H1 (cell line): ENCODE measurements at places on chromosomes 4 and X. TPM values are rescaled to one million over a fixed set of nuclear protein-coding genes. Genes with fewer than 3 reads are reported as not detected.
A peak's percentile ranks its signal among the peaks of the same experiment; 100 is the strongest.

DNA sequence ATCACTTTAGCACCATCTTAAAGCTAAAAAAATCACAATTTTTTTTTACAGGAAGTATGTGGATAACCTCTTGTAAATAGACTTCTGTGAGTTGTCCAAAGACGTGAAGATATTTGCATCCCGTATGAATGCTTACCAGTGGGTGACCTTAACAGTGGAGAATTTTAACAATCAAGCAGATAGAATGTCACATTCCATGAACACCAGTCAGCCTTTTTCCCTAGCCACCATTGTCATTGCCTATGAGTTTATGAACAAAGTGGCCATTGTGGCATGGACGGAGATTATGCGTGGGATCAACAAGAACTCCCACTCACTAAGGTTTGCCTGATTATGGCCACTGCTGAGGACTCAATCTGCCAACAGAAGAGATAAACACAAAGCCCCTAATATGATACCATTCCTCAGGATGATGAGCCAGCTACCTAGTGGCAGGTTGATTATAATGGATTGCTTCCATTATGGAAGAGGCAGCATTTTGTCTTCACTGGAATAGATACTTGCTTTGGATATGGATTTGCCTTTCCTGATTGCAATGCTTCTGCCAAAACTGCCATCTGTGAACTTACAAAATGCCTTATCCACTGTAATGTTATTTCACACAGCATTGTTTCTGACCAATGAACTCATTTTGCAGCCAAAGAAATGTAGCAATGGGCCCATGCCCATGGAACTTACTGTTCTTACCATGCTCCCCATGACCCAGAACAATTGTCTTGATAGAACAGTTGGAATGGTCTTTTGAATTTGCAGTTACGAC, 830.9 kb upstream of the NDST4 start:
- H3K27ac ChIP-seq, result no peak overlapping the region
- no peak for DNase-seq
- no peaks in the 10 kb centered on the region for H3K4me1 ChIP-seq

FGF13 gene
- total RNA-seq, result 34.7 and 36.1 TPM in 2 replicates

LRAT gene
- 10.3 and 10.6 TPM in 2 replicates for total RNA-seq

TEX13D gene
- total RNA-seq, result 0.07 TPM in 1 of 2 replicates, not detected in the other

- H3K4me1 ChIP-seq, result peaks cover 18% of the 10 kb centered on the region
- no peaks in the 10 kb centered on the region for H3K27me3 ChIP-seq
- H3K4me3 ChIP-seq, result no peak overlapping the region
- H3K27ac ChIP-seq, result no peak overlapping the region
- H3K36me3 ChIP-seq, result no peaks in the 10 kb centered on the region
Observed at GRCh38 chr4:3704669-3705068, 61.5 kb upstream of the ADRA2C start.

DNA sequence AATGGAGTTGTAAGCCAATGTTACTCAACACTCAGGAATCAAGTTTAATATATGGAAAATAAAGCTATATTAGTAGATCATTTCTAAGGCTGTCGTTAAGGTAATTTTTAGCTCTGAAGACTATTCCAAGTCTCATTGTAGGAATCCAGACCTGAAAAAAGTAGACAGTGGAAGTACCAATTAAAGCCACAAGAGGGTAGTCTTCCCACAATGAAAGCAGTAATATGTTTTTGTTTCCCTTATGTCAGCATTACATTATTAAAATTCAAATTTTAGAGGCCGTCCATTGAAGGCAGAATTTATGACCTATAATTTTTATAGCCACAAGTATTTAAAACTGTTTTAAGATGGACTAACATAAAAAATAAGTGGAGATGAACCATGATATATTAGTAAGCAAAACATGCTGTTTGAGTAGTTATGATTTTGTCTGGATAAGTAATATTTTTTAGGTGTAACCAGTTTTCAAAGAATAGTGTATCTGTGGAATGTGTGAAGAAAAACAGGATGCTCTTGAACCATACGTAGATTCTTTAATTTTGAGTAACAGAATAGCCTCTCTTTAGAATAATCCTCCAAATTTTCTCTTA, 372.6 kb upstream of the TECRL start:
- H3K36me3 ChIP-seq, result no peaks in the 10 kb centered on the region
- DNase-seq, result no peak
- no peak overlapping the region for H3K4me3 ChIP-seq
- H3K27ac ChIP-seq, result no peak overlapping the region

DNA sequence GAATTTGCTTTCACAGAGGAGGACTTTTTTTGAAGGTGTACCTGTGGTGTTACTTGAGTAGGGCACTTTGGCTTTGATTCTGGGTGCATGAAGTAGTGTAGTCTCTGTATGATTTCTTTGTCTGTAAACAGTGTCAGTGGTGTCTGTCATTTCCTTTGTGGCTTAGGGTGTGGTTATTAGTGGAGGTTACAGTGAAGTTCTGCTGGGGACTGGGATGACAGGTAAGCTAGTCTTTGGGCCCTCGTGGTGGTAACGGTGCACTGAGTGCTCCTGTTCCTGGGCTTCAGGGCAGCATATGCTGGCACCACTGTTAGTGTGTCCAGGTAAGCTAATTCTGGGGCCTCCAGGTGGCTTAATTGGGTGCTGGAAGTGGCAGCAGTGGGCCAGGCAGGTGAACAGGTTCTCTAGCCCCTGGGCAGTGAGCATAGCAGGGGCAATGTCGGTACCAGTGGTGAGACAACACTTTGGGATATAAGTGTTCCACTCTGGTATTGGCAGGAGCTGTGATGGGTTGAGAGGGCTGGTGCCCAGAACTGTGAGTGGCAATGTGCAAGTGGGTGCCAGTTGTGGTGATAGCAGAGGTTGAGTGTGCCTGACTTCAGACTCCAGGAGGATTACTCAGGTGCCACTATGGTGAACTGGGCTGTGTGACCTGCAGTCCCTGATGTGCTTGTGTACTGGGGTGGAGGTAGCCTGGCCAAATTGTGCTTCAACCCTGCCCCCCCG, 26.0 kb upstream of the VSIG1 start:
- H3K4me3 ChIP-seq, result no peak overlapping the region
- DNase-seq, result no peak
- H3K36me3 ChIP-seq, result no peaks in the 10 kb centered on the region
- no peak overlapping the region for H3K27ac ChIP-seq

PROM1 gene
- 59.7 and 65.4 TPM in 2 replicates for total RNA-seq

DNA sequence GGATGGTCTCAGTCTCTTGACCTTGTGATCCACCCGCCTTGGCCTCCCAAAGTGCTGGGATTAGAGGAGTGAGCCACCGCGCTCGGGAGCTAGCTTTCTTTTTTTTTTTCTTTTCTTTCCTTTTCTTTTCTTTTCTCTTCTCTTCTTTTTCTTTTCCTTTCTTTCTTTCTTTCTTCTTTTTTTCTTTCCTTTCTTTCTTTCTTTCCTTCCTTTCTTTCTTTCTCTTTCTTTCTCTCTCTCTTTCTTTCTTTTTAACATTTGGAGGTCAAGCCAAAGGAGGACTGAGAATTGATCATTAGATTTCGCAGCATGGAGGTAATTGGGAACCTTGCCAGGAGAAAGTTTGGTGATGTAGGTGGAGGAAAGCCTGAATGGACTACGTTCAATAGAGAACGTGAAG, 67.4 kb downstream of the LARP7 start:
- peaks cover 18% of the 10 kb centered on the region for H3K4me1 ChIP-seq
- DNase-seq, result no peak
- no peaks in the 10 kb centered on the region for H3K36me3 ChIP-seq
- H3K4me3 ChIP-seq, result peak overlapping the region; percentile 62
- H3K27me3 ChIP-seq, result no peaks in the 10 kb centered on the region

GRCh38 chr4:24413311-24413784, 171.0 kb downstream of the DHX15 start:
- no peak overlapping the region for H3K4me3 ChIP-seq
- H3K36me3 ChIP-seq, result no peaks in the 10 kb centered on the region
- DNase-seq, result peak; percentile 46
- H3K27ac ChIP-seq, result no peak overlapping the region
- no peaks in the 10 kb centered on the region; the same call in 1 of the 2 replicates for H3K4me1 ChIP-seq
- peaks cover 8% of the 10 kb centered on the region for H3K27me3 ChIP-seq

DNA sequence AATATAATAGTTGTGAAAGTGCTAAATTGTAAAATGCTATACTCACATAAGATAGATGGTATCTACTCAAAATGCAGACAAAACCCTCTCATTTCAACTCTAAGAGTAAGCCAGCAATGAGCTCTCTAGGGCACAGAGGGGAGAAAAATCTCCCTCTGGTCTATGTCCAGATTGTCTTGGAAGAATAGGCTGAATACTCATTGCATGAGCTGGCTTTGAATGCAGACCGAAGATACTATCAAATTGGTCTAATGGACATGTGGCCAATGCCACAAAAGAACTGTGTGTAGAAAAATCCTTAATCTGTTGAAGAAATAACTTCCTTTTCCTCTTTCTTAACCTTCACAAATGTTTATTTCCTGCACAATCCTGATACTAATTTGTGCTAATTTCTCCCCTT, 3.5 kb downstream of the ZXDA start:
- no peak overlapping the region for H3K4me3 ChIP-seq
- no peaks in the 10 kb centered on the region for H3K4me1 ChIP-seq
- H3K27me3 ChIP-seq, result no peaks in the 10 kb centered on the region
- no peaks in the 10 kb centered on the region for H3K36me3 ChIP-seq
- DNase-seq, result no peak

PRDM8 gene
- 0.10 TPM in 1 of 2 replicates, not detected in the other for total RNA-seq

BEX5 gene
- total RNA-seq, result 9.9 and 12.0 TPM in 2 replicates

DNA sequence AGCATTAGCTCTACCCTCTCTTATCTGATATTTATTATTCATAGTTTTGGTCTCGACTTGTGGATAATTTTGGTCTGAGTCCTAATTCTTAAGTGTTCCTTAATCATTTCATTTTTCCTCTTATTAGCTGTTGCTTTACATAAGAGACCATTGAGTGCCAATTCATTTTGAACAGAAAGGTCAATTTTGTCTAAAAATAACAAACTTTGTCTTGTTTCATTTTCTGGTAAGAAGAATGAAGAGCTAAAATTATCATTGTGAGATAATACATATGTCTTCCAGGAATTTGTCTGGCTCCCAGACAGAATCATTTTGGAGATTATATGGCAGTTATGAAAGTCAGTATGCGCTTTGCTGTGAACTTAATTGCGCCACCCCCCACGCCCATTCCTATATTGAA, 1471.8 kb downstream of the PCDH7 start:
- no peaks in the 10 kb centered on the region for H3K27me3 ChIP-seq
- no peak for DNase-seq
- no peaks in the 10 kb centered on the region for H3K4me1 ChIP-seq
- H3K27ac ChIP-seq, result no peak overlapping the region
- no peaks in the 10 kb centered on the region for H3K36me3 ChIP-seq

DNA sequence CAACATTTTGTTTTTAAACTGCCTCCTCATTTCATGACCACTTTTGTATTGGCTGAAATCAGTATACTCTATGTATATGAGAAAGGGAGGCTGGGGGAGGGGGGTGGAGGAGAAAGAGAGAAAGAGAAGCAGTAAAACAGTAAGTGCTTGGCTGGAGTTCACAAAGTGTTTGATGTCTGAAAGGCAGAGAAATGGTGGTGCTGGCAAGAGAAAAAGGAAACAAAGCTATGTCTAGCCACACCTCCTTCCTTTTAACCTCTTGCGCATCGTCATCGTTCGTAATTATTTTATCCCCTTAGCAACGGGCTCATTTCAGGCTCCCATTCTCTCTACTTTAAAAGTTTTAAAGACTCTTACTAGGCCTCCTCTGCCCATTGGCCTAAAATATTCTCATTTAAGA, 25.6 kb downstream of the RPA4 start:
- DNase-seq, result no peak
- H3K27me3 ChIP-seq, result no peaks in the 10 kb centered on the region
- H3K4me3 ChIP-seq, result no peak overlapping the region
- H3K27ac ChIP-seq, result no peak overlapping the region

GRCh38 chr4:76342191-76342590, 35.7 kb downstream of the STBD1 start:
- H3K4me1 ChIP-seq, result no peaks in the 10 kb centered on the region
- H3K27ac ChIP-seq, result no peak overlapping the region
- no peak overlapping the region for H3K4me3 ChIP-seq
- H3K27me3 ChIP-seq, result no peaks in the 10 kb centered on the region

GRCh38 chrX:50054147-50054546, 131.8 kb downstream of the CLCN5 start:
- no peak overlapping the region for H3K27ac ChIP-seq
- DNase-seq, result no peak
- H3K27me3 ChIP-seq, result no peaks in the 10 kb centered on the region

EDNRA gene
- 3.3 TPM in 2 replicates for total RNA-seq

DNA sequence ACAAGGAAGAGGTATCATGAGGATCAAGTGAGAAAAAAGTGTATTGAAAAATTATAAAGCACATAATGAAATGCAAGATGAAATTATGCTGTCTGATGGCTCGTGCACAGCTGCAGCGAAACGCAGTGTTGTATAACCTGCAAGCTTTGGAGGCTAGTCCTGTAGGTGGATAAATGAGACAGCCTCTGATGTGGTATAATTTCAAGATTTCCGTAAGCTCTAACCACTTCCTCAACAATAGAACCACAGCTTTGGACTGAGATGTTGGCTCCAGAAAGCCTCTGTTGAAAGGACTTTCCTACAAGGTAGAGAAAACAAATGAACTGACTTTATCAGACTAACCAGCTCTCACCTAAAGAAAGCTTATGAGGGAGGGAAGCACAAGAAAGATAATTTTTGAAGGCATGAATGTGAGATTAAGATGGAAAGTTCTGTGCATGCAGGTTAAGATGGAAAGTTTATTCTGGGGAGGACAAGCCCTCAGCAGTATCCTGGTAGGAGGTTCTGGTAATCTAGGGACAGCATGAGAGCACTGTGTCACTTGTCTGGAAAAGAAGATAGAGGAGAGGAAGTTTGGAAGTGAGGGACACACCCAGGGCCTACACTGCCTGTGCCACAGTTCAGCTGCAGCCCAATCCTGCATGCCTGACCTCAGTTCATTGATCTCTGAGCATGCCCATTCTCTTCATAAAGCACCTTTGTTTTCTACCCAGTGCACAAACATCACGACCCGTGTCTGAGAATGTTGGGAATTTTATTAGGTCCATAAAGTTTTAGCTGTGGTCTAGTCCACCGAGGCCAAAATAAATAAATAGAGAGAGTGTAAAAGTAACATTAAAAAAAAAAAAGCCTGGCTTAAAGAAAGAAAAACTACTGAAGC, 161.5 kb upstream of the SFRP2 start:
- H3K27me3 ChIP-seq, result no peaks in the 10 kb centered on the region
- DNase-seq, result no peak
- H3K4me3 ChIP-seq, result no peak overlapping the region
- H3K36me3 ChIP-seq, result no peaks in the 10 kb centered on the region

DNA sequence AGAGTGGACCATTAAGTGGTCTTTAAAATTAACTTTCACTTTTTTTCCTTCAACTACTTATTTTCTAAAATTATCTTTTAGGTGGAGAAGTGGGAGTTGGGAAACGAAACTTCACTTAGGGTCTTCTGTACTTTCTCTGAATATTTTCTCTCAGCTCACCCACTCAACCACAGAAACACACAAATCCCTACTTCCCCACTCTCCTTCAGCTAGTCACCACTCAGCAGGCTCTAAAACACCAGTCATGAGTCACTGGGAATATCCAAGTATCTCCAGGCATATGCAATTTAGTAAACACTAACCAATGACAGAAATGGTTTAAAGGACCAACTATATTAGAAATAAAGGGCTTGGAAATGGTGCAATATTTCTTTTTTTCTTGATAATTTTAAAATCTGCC, 153.0 kb upstream of the RPS6KA6 start:
- 0 out of 2 replicates have a peak, but pooled peaks cover 3% of the 10 kb centered on the region for H3K4me1 ChIP-seq
- no peak for DNase-seq
- no peak overlapping the region for H3K4me3 ChIP-seq
- no peaks in the 10 kb centered on the region for H3K36me3 ChIP-seq
- no peaks in the 10 kb centered on the region for H3K27me3 ChIP-seq

- H3K4me1 ChIP-seq, result no peaks in the 10 kb centered on the region
- no peak overlapping the region for H3K27ac ChIP-seq
- H3K36me3 ChIP-seq, result no peaks in the 10 kb centered on the region
- DNase-seq, result no peak
- H3K4me3 ChIP-seq, result no peak overlapping the region
- H3K27me3 ChIP-seq, result no peaks in the 10 kb centered on the region
Observed at GRCh38 chr4:107917500-107917899, 13.8 kb upstream of the CYP2U1 start.
